HCEC 1CT (cell line): ENCODE measurements at places on chromosomes 12 and 14.
A peak's percentile ranks its signal among the peaks of the same experiment; 100 is the strongest.

DNA sequence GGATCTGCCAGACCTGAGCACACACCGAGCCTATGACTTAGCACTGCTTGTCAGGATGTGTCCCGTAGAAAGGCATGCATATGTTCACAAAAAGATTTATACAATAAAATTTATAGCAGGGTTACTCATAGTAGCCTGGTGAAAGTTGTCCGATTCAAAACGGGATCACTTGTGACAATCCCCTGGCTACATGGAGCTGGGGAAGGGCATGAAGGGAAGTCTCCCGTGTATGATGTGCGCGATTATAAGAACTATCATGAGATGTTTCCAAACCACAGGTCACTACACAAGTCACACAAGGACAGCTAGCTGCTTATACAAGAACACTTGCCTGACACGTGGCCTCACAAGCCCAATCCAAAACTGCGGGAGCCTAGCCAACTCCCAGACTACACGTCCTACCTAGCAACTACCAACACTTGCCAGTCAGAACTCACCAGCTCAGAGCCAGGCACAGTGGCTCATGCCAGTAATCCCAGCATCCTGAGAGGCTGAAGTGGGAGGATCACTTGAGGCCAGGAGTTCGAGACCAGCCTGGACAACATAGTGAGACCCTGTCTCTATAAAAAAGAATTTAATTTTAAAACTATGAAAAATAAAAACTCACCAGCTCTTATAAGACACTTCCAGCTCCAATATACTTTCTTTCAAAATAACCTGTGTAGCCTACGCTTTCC, 7.5 kb upstream of the CDCA4 start:
- no peak for DNase-seq

- DNase-seq = peak; percentile 29
Measured at GRCh38 chr14:44963775-44964380, 1.9 kb downstream of the TOGARAM1 start.

DNA sequence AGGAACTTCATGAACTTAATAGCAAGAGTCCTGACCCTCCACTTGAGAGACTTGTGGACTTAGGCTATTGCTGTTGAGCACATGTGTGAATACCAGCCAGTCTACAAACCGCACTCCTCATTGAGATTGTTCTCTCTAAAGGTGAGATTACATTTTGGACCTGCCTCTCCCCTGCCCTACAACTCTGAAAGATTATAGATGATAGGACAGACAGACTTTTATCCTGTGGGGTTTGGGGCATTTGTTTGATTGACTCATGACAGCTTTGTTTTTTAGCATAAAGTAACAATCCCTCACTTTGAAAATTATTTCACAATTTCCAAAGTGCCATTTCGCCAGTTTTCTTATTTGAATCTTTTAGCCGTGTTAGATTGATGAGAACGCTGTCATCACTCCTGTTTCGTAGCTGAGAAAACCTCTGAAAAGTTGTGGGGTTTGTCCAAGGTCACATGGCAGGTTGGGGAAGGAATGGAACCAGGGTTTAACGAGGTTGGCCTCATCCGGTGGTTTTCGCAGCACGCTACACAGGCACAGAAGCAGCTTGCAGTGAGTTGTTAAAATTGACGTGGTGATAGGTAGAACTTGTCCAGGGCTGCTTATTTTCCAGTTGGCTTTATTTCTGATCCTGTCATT, 836 bp downstream of the EVL start:
- no peak for DNase-seq

GRCh38 chr12:31895449-31896150, 63.6 kb upstream of the RESF1 start:
- DNase-seq = no peak

GRCh38 chr12:34347367-34347766, 325.1 kb downstream of the ALG10 start:
- no peak for DNase-seq

GRCh38 chr12:59843260-59843843, 247.5 kb downstream of the SLC16A7 start:
- no peak for DNase-seq

DNA sequence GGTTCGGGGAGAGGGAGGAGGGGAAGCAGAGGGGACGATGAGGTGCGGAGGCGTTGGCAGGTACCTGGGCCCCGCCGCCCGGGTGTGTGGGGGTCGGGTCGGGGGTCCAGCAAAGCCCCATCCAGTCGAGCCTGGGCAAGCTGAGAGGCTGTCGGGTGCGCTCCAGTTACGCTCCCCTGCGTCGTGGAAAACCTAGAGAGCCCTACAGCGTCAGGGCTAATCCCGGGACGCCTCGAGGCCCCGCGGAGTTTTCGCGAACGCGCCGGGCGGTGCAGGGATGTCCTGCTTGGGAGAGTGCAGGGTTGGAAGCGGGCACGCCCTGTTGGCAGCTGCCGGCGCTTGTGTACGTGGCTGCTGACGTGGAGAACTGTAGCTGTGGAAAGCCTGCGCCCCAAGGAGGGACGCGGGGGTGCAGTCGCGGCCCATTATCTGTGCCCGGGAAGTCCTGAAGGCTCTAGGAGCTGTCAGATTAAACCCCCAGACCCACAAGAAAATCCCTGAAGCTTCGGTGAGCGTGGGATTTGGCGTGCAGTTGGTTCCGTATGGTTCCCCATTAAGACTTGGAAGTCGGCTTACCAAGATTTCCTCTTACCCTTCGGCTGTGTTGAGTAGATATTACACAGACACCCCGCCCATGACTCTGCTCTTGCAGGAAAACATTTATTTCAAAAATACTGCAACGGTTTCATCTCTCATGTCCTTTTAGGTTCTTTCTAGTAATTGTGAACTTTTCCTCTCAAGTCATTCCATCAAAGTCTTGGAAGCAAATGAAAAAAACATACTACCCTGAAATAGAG, 11.3 kb upstream of the SLC38A2 start:
- DNase-seq = peak; percentile 96

DNA sequence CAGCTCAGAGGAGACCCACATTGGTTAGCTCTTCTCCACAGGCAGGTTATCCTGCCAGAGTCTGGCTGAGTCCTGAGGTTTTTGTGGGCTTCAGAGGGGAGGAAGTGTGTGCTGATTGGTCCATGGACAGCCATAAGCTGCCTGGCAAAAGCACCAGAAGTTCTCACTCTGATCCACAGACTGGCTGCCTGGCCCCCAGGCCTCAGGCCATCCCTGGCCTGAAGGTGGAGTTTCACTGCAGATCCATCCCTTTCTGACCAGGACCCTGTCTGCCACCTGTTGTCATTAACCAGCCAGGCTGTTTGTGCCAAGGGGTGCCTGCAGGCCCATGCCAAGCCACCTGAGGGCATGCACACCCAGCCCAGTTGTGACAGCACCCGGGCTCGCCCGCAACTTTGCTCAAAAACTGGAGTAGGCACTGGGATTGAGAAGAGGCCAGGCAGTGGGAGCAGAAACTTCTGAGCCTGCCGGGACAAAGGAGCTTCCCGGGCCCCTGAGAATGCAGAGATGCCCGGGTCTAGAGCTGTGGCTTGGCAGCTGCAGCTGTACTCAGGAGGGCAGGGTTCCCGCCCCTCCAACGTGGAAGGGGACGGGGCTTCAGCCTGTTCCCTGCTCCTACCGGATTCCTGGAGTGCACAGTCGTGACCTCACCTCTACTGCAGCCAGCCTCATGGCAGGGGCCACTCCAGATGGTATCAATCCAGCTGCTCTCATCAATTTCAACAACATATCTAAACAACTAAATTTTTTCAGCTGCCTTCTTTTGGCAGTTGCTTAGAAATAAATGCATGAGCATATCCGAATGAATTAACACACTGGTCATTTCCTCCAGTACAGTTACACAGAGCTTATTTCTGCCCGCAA, 1277.3 kb downstream of the SLC16A7 start:
- DNase-seq = no peak

- no peak for DNase-seq
Measured at GRCh38 chr12:128476266-128476665, 209.3 kb downstream of the TMEM132C start.
